ENCODE measurements at places on chromosomes 4 and X.

GRCh38 chrX:30612250-30612655 lies 34.7 kb upstream of the TASL start:
- no peak for DNase-seq

DNA sequence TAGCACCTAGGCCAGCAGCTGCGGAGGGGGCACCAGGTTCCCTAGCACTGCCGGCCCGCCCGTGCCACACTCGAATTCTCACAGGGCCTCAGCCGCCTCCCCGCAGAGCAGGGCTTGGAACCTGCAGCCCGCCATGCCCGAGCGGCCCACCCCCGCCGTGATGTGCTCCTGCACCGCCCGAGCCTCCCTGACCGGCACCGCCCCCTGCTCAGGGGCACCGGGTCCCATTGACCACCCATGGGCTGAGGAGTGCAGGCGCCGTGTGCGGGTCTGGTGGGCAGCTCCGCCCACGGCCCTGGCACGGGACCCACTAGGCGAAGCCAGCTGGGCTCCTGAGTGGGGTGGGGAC lies 35.4 kb upstream of the ENPP6 start:
- DNase-seq, result no peak

GRCh38 chr4:165810726-165811125 lies 62.3 kb upstream of the TLL1 start:
- DNase-seq, result peak; percentile 39

GRCh38 chr4:38082424-38083385 lies 122.5 kb downstream of the PTTG2 start:
- peak; percentile 70 for DNase-seq

DNA sequence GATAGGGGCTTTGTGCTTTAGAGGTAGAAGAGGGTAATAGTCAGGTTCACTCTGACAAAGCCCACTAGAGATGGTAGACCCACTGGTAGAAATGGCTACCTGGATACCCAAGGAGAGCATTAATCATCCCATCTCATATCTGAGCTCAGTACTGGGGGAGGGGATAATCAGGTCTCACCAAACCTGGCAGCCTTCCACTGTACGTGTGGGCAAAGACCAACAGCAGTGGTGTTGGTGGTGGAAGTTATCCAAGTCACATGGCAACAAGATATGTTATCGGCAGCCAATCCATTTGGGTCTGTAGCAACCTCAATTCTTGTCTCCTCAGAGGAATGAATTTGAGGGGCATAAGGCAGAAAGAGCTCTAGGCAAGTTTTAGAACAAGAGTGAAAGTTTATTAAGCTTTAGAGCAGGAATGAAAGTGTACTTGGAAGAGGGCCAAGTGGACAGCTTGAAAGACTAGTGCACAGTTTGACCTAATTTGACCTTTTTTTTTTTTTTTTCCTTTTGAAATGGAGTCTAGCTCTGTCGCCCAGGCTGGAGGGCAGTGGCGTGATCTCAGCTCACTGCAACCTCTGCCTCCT lies 67.0 kb upstream of the CXCL13 start:
- peak; percentile 25 for DNase-seq

DNA sequence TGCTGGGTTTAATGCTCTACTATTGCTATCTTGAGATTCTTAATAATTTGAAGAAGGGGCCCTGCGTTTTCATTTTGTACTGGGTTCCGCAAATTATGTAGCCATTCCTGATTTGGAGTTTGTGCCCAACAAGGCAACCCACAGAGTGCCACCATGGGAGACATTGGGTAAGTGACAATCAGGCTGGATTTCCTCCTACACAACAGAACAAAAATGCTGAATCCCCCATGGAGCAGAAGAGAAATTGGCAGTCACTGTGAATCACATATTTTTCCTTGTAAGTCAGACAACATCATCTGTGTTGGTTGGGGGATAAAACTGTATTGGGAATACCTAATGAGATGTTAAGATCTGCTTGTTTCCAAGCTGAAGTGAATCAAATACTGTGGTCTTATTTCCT lies 80.9 kb downstream of the CNGA2 start:
- DNase-seq, result peak; percentile 23

DNA sequence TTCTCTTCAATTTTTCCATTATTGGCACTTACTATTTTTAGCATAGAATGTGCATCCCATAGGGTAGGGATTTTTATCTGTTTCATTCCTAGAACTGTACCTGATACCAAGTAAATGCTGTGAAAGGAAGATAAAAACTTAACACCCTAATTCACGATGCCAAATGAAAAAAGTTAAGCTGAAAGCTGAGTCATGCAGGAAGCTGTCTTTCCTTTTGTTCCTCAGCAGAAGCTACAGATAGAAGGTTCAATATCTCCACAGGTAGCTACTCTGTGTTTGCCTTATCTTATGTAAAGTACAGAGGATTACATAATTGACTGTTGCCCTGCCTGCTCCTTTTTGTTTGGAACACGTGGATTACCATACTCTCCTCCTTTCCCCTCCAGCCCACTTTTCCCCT lies 77.0 kb downstream of the LRP2BP start:
- peak; percentile 48 for DNase-seq

DNA sequence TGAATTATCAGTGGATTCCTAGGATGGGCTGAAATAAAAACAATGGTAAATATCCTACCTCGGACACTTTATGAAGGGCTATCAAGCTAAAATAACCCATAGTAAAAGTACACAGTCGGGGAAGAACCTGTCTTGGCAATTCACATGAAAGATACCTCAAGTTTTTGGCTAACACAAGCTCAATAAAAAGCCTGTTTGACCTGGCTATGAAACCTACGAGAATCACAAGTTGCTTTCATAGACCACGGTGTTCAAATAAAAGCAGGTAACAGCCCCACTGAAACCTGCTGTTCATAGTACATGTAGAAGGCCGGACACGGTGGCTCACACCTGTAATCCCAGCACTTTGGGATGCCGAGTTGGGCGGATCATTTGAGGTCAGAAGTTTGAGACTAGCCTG lies 12.3 kb downstream of the RLIM start:
- no peak for DNase-seq

DNA sequence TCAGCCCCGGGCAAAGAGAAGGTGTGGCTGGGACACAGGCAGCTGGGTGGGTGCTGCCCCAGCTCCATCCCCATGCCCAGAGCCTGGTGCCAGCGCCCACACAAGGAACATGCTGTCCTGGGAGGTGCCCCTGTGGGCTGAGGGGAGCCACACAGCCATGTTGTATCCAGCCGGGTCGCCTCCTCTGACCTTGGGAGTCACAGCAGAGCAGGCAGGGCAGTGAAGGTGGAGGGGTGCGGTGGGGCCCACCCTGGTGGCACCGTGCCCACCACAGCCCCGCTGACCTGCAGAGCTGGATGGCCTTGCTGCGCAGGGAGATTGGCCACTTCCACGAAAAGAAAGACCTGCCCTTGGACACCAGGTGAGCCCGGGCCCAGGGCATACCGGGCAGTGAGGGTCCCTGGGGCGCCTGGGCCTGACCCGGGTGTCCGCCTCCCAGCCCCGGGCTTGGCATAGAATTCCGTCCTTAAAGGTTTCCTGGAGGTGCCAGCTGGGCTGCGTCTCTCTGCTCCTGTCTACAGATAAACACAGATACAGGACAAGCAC lies 18.7 kb upstream of the ADD1 start:
- no peak for DNase-seq

DNA sequence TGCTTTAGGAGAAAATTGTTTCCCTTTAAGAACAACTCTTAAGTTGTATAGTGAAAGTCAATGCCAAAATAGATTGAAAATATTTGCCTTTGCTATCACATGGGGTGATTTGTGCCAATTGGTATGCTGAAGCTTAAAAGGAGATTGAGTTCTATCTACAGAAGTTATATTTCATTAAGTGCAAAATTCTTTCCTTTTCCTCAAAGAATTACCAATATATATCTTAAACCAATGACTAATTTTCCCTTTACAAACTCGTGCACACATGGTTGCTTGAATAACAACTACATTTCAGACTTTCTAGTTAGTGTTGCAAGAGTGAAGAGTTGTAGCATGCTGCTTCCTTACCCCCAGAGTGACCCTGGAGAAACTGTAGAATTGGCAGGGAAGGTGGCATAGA lies 990.0 kb upstream of the PABPC4L start:
- no peak for DNase-seq

- DNase-seq, result no peak
Observed at GRCh38 chr4:3283916-3284315, 8.9 kb upstream of the RGS12 start.

DNA sequence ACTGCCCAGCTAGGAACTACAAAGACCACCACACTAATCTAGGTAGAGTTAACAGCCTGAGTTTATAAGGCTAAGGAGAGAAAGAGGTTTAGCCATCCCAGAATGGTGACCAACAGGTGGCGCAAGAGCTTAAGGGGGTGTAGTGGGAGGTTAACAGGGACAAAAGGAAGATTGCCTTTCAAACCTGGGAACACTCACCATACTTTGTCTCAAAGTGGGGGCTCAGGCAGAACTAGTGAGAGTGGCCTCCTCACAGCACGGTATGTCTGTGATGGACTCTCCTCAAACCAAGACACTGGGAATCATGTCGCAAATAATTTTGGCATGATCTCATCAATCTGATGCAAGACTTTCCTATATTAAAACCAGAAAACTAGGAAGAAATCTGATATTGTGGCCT lies 23.4 kb downstream of the CCNI start:
- DNase-seq, result peak; percentile 75

DNA sequence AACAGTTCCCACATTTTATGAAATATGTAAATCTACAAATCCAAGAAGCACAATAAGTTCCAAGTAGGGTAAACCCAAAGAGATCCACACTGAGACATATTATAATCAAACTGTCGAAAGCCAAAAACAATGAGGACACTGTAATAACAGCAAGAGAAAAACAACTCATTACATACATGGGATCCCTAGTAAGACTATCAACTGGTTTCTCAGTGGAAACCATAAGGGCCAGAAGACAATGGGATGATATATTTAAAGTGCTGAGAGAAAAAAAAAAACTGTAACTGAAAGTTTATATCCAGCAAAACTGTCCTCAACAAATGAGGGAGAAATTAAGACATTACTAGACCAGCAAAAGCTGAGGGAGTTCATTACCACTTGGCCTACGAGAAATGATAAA lies 34.7 kb downstream of the GLRA2 start:
- DNase-seq, result no peak

DNA sequence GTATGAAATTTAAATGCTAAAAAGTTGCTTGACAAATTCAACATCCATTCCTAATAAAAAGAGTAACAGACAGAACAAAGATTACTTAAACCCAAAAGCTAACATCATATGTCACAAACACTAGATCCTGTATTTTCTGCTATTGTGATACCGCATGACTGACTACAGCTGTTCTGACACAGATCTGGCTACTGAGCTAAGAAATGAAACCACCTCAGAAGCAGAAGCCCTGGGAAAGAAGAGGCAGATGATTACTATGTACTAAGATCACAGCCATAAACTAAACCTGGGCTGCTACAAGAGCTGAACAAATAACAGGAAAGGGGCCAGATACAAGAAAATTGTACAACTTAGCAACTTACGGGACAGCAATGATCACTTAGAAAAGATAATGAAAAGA lies 9.4 kb downstream of the LETM1 start:
- no peak for DNase-seq

- DNase-seq, result no peak
Observed at GRCh38 chr4:6390356-6390755, 82.1 kb downstream of the PPP2R2C start.

DNA sequence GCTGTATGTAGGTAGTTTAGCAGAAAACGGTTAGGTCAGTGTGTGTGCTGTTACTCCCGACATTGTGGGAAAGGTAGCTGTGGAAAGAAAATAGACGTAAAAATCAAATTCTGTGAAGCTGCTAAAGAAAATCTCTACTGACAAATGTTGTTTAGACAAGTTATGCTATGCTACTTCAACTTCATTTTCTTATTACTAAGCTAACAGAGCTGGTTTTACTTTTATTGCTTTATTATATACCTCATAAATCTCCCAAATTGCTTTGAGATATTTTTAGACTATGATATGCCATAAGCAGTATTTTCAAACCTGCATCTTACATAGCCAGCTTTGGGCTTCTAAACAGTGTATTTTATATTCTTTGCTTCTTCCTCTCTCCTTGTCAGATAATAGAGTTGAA lies 108.2 kb upstream of the PACRGL start:
- DNase-seq, result no peak

DNA sequence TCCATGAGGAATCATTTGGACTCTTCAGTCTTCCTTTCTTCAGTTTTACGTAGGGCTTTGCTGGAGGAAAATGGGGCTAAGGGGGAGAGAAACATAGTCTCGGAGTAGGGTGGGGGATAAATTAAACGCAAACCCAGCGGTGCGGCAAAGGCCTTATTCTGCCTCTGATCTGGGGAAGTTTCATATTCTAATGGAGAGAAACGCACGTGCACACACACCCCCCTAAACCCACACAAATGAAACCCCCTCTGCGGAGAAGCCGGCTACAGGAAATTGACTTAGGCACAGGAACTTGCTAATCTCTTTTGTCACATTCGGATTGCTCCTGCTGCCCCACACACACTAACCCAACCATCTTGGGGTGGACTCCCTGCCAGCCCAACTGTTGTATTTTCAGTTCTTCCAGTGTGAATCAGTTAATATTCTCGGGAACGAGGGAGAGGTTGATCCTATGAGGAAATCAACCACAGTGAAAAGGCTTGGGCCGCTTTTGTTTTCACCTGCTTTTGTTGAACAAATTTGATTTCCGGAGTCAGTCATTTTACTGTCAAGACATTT lies at the start of gene RHOH:
TSS of gene RHOH (plus strand) at position 308 of the 558 bp plus-strand sequence. CDS start 46,356 bp downstream, outside the sequence.
- no peak for DNase-seq

DNA sequence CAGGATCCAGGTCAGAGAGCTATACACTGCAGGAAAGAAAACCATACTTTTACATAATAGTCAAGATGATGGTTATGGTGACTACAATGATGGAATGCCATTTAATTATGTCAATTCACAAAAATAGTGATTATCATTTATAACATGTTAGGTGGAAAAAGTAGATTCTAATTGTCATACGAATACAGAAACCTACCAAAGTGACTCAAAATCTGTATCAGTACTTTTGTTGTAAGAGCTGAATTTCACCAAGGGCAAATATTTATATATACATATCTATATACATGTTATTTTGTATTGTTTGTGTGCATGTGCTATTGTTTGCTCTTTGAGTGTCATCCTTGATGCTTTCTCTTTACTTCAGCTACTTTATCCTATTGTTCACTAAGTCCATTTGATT lies 485.4 kb downstream of the INPP4B start:
- DNase-seq, result no peak

DNA sequence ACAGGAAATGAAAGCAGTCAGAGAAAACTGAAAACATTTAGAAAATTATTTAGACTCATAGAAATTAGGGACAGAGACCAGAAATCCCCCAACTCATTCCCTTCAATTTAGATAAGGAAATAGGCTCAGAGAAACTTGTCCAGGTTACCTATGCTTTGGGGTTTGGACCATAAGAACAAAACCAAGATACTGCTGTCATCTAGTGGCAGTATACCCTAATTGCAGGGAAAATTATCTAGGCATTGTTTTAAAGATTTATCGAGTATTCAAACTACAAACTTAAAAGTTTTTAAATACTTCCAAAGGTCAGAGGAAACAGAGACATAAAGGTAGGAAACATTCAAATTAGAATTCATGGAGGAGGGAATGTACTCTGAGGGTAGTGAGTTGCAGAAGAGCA lies 67.0 kb upstream of the KLHL13 start:
- no peak for DNase-seq

- no peak for DNase-seq
Observed at GRCh38 chr4:6749340-6750171, 33.0 kb upstream of the KIAA0232 start.

GRCh38 chr4:84530871-84531270 lies 31.8 kb upstream of the NKX6-1 start:
- DNase-seq, result peak; percentile 63

Data from iris pigment epithelial cell (primary cell).